Ovary (tissue), 10 donors: ENCODE measurements at places on chromosomes 5 and 9. TPM values are rescaled to one million over a fixed set of nuclear protein-coding genes. Genes with fewer than 3 reads are reported as not detected.

STKLD1 gene
- total RNA-seq: 1.2 TPM

GPX3 gene
- 154 TPM for total RNA-seq

ANKRD18B gene
- not detected for total RNA-seq

NUTM2F gene
- not detected for total RNA-seq

BTF3 gene
- 975 TPM for total RNA-seq

KIF12 gene
- 0.88 TPM for total RNA-seq

SPATA6L gene
- 2.6 TPM for total RNA-seq

PCDHGA12 gene
- total RNA-seq: 8.5 TPM

SAPCD2 gene
- total RNA-seq: 0.31 TPM

FOXD4L3 gene
- not detected for total RNA-seq

TNPO1 gene
- 57.6 TPM for total RNA-seq

ALDH1A1 gene
- total RNA-seq: 147 TPM

FASTKD3 gene
- total RNA-seq: 9.4 TPM

RGS14 gene
- 5.7 TPM for total RNA-seq

SLC34A1 gene
- not detected for total RNA-seq

PCDHGA10 gene
- 6.5 TPM for total RNA-seq

AGXT2 gene
- not detected for total RNA-seq

C5orf58 gene
- not detected for total RNA-seq

CDH10 gene
- not detected for total RNA-seq

TMEM171 gene
- total RNA-seq: not detected

ENG gene
- 217 TPM for total RNA-seq
